ENCODE measurements at places on chromosomes 12 and 14. TPM values are rescaled to one million over a fixed set of nuclear protein-coding genes. Genes with fewer than 3 reads are reported as not detected.

DNA sequence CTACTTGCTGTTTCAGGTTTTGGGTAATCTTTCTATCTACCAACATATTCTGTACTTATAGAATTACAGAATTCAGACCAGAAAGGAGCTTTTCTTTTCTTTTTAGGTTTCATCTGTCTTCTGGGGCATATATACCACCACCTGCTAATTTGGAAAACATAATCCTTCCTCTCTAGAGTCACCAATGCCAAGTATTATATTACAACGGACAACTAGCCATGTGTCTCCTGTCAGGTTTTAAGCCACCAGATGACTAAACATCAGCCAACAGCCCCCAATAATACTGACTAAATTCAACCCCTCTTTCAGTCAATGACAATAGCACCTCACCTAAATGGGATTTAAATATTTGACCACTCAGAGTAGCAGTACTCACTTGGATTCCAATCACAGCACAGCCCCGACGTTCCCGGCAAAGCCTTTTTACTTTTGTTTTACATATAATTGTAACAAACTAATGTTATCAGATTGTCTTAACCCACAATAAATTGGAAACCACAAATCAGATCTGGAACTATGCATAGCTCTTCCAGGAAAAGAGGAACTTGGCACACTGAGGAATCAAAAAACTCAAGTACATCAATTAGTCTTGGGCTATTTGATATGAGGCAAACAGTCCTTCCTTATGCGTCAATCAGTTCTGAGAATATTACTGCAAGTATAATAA, 13.5 kb downstream of the SLC11A2 start:
- DNase-seq, result no peak
- no peak overlapping the region for H3K27ac ChIP-seq
- no peak overlapping the region for H3K4me3 ChIP-seq
- no peaks in the 10 kb centered on the region for H3K4me1 ChIP-seq
- no peaks in the 10 kb centered on the region for H3K27me3 ChIP-seq

DNA sequence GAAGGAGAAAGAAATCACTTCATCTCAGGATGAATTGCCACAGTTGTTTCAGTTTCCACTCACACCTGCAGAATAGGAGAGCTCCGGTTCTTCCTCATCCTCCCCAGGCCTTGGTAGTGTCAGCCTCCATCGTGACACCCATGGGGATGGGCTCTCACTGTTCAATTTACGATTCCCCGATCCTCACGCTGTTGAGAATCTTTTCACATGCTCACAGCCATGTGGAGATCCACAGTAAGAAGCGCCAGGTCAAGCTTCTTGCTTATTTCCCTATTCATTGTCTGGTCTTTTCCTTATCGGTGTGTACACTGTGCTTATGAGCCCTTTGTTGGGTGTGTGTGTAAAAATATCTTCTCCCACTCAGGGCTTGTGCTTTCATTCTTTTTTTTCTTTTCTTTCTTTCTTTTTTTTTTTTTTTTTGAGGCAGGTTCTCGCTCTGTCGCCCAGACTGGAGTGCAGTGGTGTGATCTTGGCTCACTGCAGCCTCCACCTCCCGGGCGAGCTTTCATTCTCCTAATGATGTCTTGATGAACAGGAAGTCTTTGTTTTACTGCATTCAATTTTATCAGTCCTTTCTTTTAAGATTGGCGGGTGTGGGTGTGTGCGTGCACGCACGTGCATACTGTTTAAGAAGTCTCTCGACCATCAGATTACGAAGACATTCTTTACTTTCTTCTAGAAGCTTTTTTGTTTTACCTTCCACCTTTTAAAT, 21.5 kb downstream of the RIN3 start:
- no peak overlapping the region for H3K27ac ChIP-seq
- H3K4me1 ChIP-seq, result peaks cover 13% of the 10 kb centered on the region
- no peak overlapping the region for H3K4me3 ChIP-seq
- DNase-seq, result no peak
- no peaks in the 10 kb centered on the region for H3K27me3 ChIP-seq

DNA sequence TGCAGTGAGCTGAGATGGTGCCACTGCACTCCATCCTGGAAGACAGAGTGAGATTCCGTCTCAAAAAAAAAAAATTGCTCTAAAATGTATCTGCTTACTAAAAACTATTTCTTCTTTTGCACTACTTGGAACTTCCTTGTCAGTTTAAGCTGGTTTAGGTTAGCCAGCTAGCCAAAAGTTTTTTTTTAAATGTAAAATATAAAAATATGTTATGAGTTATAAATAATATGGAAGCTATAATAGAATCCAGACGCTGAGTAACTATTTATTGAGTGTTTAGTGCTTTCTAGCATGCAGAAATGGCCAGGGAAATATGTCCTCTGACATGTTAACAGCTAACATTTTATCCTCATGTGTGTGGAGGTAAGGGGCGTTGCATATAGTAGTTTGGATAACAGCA, 85.6 kb downstream of the PLEKHA5 start:
- H3K36me3 ChIP-seq, result no peaks in the 10 kb centered on the region
- no peak overlapping the region for H3K27ac ChIP-seq
- H3K27me3 ChIP-seq, result no peaks in the 10 kb centered on the region
- DNase-seq, result no peak
- no peaks in the 10 kb centered on the region for H3K4me1 ChIP-seq

GRCh38 chr12:68975811-68976210, 42.8 kb upstream of the CPM start:
- no peaks in the 10 kb centered on the region for H3K27me3 ChIP-seq
- no peak overlapping the region for H3K27ac ChIP-seq
- DNase-seq, result no peak
- no peaks in the 10 kb centered on the region for H3K36me3 ChIP-seq

- no peak overlapping the region for H3K27ac ChIP-seq
- DNase-seq, result no peak
- no peaks in the 10 kb centered on the region for H3K36me3 ChIP-seq
- no peak overlapping the region for H3K4me3 ChIP-seq
- no peaks in the 10 kb centered on the region for H3K4me1 ChIP-seq
These were observed 17.1 kb downstream of the CD163 start for GRCh38 chr12:7486512-7486911.

DNA sequence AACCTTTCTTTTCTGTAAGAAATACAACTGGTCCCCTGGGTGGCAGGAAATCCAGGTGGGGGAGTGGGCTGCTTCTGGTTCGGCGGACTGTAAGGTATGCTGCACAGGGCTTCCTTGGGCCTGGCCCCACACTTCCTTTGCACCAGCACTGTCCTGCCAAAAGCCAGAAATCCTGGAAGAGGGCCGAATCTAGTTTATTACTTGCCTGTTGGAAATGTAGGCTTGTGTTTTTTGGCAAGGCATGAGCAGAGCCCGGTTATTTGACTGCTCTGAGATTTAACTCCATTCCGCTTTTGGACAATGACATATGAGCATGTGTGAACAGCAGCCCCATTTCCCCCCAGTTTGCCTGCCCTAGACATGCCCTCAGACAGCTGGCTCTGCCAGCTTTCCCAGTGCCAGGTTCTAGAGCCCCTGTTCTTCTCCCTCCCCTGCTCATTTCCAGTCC, 86.6 kb downstream of the BORCS5 start:
- H3K27me3 ChIP-seq, result no peaks in the 10 kb centered on the region
- H3K27ac ChIP-seq, result no peak overlapping the region

DNA sequence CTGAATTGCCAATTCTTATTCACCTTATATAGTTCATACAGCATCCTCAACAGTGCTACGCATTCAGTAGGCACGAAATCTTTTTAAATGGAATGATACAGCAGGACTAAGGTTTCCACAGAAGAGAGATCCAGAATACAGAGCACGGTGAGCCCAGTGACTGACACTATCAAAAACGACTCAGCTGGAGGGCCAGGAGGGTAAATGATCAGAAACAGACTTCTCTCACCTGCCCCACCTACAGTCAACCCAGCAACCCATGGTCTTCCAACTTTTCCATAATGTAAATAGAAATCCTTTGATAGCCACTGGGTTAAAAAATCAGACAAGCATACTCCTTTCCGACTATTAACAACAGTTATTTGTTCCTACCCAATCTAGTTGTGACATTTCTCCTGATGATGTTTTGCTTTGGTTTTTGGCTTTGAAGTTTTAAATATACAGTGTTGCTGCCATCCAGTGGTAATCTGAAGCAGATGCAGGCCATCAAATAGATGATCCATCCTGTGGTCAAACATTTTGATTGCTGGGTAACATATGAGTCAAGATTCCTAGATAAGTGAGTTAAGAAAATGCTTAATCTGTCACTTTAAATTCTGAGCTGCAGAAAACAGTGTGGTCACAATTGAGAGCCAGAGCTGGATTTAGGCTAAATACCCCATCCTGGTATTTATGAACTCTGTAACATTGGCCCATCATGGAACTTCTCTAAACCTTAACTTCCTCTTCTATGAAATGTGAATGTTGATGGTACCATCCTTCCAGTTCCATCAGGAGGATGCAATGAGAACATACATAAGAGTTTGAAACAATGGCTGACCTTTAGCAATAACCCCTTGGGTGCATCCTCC, 42.0 kb downstream of the GPHB5 start:
- H3K27ac ChIP-seq, result no peak overlapping the region
- H3K4me3 ChIP-seq, result no peak overlapping the region
- no peaks in the 10 kb centered on the region for H3K36me3 ChIP-seq
- no peak for DNase-seq
- no peaks in the 10 kb centered on the region for H3K4me1 ChIP-seq

The RILPL1 gene
- total RNA-seq, result 8.3 TPM

The LBHD2 gene
- 0.82 TPM for total RNA-seq

The OVCH1 gene
- not detected for total RNA-seq

The KRT71 gene
- not detected for total RNA-seq

The CCDC175 gene
- total RNA-seq, result not detected

Data from SJSA1 (cell line).